Activated B cell treated with CpG ODN at 0.5 μM for 24 hours (primary cell): ENCODE measurements at places on chromosomes 11 and 22. TPM values are rescaled to one million over a fixed set of nuclear protein-coding genes. Genes with fewer than 3 reads are reported as not detected.

The NTM gene
- total RNA-seq = not detected in 2 replicates

The CYTH4 gene
- 37.2 and 40.3 TPM in 2 replicates for total RNA-seq

The RBX1 gene
- total RNA-seq = 78.6 and 78.9 TPM in 2 replicates

The NXPE2 gene
- total RNA-seq = not detected in 2 replicates

The MRTFA gene
- total RNA-seq = 99.4 and 115 TPM in 2 replicates

The ZP1 gene
- total RNA-seq = not detected in 2 replicates

The FXYD2 gene
- 40.4 and 44.6 TPM in 2 replicates for total RNA-seq

GRCh38 chr11:68049509-68050370, 10.9 kb downstream of the TCIRG1 start:
- H3K36me3 ChIP-seq = peaks cover 71% of the 10 kb centered on the region
- H3K27ac ChIP-seq = no peak overlapping the region
- no peak for DNase-seq
- no peak overlapping the region for H3K4me3 ChIP-seq

DNA sequence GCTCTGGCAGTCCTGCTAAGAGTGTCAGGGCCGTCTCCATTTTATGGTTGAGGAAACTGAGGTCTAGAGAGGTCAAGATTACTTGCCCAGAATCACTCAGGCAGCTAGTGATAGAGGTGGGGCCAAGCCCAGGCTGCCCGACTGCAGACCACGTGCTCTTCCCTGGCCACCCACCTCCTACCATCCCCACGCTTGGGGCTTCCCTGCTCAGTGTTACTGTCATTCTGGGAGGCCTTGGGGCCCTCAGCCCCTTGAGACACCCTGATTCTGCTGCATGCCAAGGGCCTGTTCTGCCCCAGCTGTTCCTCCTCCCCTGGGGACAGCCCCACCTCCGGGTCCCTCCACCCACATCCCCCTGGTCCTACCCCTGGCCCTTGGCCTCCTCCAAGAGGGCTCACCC, 17.2 kb upstream of the TAB1 start:
- H3K36me3 ChIP-seq = peaks cover 2% of the 10 kb centered on the region
- H3K27me3 ChIP-seq = no peaks in the 10 kb centered on the region
- no peak for DNase-seq
- no peak overlapping the region for H3K4me3 ChIP-seq
- H3K4me1 ChIP-seq = peaks cover 12% of the 10 kb centered on the region

GRCh38 chr11:118917481-118918127, 8.1 kb downstream of the BCL9L start:
- H3K27ac ChIP-seq = peak overlapping the region; percentile 90
- H3K27me3 ChIP-seq = no peaks in the 10 kb centered on the region
- no peak overlapping the region for H3K4me3 ChIP-seq
- peaks cover 6% of the 10 kb centered on the region for H3K36me3 ChIP-seq
- peaks cover 87% of the 10 kb centered on the region for H3K4me1 ChIP-seq

GRCh38 chr22:42820045-42820763, 36.9 kb downstream of the ARFGAP3 start:
- DNase-seq = no peak
- H3K4me1 ChIP-seq = peaks cover 3% of the 10 kb centered on the region
- no peaks in the 10 kb centered on the region for H3K27me3 ChIP-seq
- no peak overlapping the region for H3K4me3 ChIP-seq
- no peak overlapping the region for H3K27ac ChIP-seq

- no peak for DNase-seq
- H3K36me3 ChIP-seq = no peaks in the 10 kb centered on the region
- H3K27me3 ChIP-seq = peaks cover 23% of the 10 kb centered on the region
- no peak overlapping the region for H3K4me3 ChIP-seq
- H3K27ac ChIP-seq = no peak overlapping the region
- H3K4me1 ChIP-seq = no peaks in the 10 kb centered on the region
Measured at GRCh38 chr11:12381875-12382274, 4.5 kb downstream of the PARVA start.

GRCh38 chr22:35301372-35301874, 1.7 kb downstream of the TOM1 start:
- H3K27me3 ChIP-seq = no peaks in the 10 kb centered on the region
- no peak for DNase-seq
- peak overlapping the region; percentile 56 for H3K4me3 ChIP-seq
- no peak overlapping the region for H3K27ac ChIP-seq

- H3K27ac ChIP-seq = no peak overlapping the region
- H3K4me1 ChIP-seq = no peaks in the 10 kb centered on the region
- H3K4me3 ChIP-seq = no peak overlapping the region
- H3K36me3 ChIP-seq = peaks cover 4% of the 10 kb centered on the region
- no peak for DNase-seq
Measured at GRCh38 chr11:7430496-7430895, 54.8 kb upstream of the OLFML1 start.

GRCh38 chr11:65771589-65772112, 9.1 kb downstream of the AP5B1 start:
- peaks cover 6% of the 10 kb centered on the region for H3K4me1 ChIP-seq
- H3K4me3 ChIP-seq = no peak overlapping the region
- peaks cover 3% of the 10 kb centered on the region for H3K36me3 ChIP-seq

DNA sequence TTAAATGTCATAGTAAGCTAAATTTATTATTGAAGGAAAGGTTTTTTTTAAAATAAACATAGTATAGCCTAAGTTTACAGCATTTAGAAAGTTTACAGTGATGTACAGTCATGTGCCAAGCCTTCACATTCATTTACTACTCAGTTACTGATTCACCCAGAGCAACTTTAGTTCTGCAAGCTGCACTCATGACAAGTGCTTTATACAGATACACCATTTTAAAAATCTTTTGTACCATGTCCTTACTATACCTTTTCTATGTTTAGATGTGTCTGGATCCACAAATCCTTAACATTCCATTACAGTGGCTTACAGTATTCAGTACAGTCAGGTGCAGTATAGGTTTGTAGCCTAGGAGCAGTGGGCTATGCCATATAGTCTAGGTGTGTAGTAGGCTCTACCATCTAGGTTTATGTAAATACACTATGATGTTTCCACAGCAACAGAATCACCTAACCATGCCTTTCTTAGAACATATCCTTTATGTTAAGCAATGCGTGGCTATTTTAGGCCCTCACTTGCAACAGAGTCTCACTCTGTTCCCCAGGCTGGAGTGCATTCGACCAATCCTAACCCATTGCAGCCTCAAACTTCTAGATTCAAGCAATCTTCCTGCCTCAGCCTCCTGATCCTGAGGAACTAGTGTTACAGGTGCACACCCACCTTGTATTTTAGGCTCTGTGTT, 79.5 kb upstream of the SLC25A18 start:
- H3K4me3 ChIP-seq = no peak overlapping the region
- no peak overlapping the region for H3K27ac ChIP-seq
- peaks cover 9% of the 10 kb centered on the region for H3K4me1 ChIP-seq
- no peak for DNase-seq
- H3K36me3 ChIP-seq = no peaks in the 10 kb centered on the region

DNA sequence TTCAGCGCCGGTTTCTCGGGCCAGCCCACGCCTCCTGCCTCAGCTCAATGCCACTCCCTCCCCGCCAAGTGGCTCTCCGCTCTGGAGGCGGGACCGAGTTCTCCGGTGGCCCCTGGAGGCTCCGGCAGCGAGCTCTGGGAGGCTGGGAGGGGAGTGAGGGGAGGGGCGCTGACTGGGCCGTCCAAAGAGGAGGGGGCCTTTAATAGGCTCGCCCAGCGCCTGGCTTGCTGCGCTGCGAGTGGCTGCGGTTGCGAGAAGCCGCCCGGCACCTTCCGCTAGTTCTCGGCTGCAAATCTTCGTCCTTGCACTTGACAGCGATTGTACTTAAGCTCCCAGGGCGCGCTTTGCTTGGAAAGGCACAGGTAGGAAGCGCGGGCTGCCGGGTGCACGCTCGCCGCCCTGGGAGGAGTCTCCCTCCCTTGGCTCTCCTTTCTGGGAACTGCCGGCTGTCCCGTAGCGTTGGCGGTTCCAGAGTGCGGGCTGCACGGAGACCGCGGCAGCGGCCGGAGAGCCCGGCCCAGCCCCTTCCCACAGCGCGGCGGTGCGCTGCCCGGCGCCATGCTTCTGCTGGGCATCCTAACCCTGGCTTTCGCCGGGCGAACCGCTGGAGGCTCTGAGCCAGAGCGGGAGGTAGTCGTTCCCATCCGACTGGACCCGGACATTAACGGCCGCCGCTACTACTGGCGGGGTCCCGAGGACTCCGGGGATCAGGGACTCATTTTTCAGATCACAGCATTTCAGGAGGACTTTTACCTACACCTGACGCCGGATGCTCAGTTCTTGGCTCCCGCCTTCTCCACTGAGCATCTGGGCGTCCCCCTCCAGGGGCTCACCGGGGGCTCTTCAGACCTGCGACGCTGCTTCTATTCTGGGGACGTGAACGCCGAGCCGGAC, at the start of gene ADAMTS15:
ADAMTS15 (plus strand) TSS at position 230 of the 894 bp plus-strand sequence; CDS start at position 559, 329 bp downstream.
- H3K27ac ChIP-seq = no peak within 1 kb of the TSS
- peak within 1 kb of the TSS; percentile 66 for H3K4me3 ChIP-seq
- peaks cover 10% of the 10 kb centered on the region for H3K4me1 ChIP-seq
- DNase-seq = no peak
- no peaks in the 10 kb centered on the region for H3K36me3 ChIP-seq
- H3K27me3 ChIP-seq = peaks cover 58% of the 10 kb centered on the region

DNA sequence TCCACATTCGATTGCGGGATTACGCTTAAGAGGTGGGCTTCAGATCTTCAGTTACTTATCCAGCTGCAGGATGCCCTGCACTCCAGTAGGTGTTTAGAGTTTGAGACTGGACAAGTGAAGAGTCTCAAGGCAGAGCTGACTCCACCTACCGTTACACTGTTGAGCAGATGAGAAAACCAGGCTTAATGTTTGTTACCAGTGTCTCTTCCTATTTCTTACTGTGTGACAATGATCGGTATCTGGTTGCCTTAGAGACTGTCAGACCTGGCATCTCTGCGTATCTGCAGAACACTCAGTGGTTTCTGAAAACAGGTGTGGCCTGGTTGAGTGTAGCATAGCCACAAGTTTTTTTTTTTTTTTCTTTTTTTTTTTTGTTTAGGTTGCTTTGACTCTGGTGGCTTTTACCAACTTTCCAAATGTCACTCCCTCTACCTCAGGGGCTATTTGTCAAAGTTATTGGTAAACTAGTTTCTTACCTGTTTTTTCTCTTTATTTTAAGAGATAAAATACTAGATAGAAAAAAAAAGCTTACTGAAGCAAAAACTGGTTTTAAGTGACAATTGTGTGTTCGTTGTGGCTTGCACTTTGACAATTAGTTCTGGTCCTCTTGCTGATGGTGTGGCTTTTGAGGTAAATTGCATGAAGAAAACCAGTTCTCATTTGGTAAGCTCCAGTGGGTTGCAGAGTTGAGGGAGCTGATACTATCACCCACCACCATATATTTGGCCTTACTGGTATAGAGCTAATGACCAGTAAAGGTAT, 284.8 kb downstream of the ETS1 start:
- H3K4me3 ChIP-seq = peak overlapping the region; percentile 21
- no peaks in the 10 kb centered on the region for H3K36me3 ChIP-seq
- peak overlapping the region; percentile 81 for H3K27ac ChIP-seq
- no peak for DNase-seq
- H3K27me3 ChIP-seq = no peaks in the 10 kb centered on the region

DNA sequence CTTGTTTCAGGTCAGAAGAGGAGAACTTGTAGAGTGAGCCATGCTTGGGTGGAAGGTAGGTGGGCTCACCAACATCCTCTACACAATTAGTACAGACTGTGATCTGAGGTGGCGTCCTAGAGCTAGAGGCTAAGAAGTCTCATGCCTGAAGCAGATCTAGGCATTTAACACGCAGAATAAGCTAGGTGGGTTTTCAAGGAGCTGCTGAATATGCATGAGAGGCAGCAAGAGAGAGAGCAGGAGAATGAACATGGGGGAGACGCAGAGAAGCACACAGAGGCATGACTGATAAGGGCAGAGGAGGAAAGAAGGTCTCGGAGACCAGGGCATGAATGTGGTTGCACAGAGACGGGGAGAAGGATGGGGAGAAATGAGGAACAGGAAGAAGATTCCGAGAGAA, 36.8 kb upstream of the JAM3 start:
- H3K27ac ChIP-seq = no peak overlapping the region
- DNase-seq = no peak
- H3K4me1 ChIP-seq = peaks cover 10% of the 10 kb centered on the region
- no peaks in the 10 kb centered on the region for H3K36me3 ChIP-seq

GRCh38 chr11:129230006-129230405, 37.9 kb upstream of the ARHGAP32 start:
- DNase-seq = no peak
- H3K27me3 ChIP-seq = no peaks in the 10 kb centered on the region
- H3K4me1 ChIP-seq = no peaks in the 10 kb centered on the region
- no peak overlapping the region for H3K4me3 ChIP-seq
- peaks cover 14% of the 10 kb centered on the region for H3K36me3 ChIP-seq

DNA sequence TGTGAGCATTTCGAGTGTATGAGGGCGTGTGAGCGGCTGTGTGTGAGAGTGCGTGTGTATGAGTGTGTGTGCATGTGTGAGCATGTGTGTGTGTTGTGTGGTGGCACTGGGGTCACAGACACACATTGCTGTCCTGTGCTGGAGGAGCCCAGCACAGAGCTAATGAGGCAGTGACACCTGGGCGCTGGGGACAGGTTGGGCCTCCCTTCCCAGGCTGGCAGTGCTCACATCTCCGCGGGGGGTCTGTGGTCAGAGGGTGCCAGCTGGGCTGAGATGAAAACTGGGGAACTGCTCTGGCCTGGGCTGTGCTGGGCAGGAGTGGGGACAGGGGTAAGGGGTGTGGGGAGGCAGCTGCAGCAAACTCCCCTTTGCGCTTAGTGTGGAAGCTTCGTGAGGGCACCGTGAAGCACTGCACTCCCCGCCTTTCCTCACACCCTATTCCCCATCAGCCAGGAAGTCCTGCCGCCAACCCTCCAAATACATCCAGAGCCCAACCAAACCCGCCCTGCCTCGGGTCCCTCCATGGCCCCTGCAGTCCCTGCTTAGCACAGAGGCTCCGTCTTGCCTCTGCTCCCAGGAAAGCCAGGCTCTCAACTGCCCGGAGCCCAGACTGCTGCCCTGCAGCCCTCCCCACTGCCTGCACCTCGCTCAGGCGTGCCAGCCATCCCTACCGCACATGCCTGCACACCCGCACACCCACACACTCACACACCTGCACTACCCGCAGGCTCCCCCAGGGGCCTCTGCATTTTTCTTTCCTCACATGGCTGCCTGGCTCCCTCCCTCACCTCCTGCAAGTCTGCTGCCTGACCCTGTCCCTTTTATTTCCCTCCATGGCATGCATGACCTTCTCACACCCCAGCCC, 62.0 kb upstream of the THY1 start:
- H3K4me3 ChIP-seq = no peak overlapping the region
- H3K27me3 ChIP-seq = peaks cover 47% of the 10 kb centered on the region
- no peaks in the 10 kb centered on the region for H3K36me3 ChIP-seq

GRCh38 chr22:48895831-48896765, 931.6 kb downstream of the BRD1 start:
- H3K36me3 ChIP-seq = no peaks in the 10 kb centered on the region
- no peak overlapping the region for H3K27ac ChIP-seq
- no peak for DNase-seq
- H3K4me1 ChIP-seq = no peaks in the 10 kb centered on the region
- H3K27me3 ChIP-seq = no peaks in the 10 kb centered on the region
- H3K4me3 ChIP-seq = no peak overlapping the region

GRCh38 chr22:34798605-34799004, 267.4 kb upstream of the ISX start:
- no peaks in the 10 kb centered on the region for H3K4me1 ChIP-seq
- H3K4me3 ChIP-seq = no peak overlapping the region
- H3K27ac ChIP-seq = no peak overlapping the region
- H3K27me3 ChIP-seq = peaks cover 3% of the 10 kb centered on the region
